Activated T-helper 17 cell treated with anti-CD3 and anti-CD28 coated beads, Interleukin-2, amount 50 U/mL, for 72 hours (primary cell): ENCODE measurements at places on chromosomes 11 and 22.

DNA sequence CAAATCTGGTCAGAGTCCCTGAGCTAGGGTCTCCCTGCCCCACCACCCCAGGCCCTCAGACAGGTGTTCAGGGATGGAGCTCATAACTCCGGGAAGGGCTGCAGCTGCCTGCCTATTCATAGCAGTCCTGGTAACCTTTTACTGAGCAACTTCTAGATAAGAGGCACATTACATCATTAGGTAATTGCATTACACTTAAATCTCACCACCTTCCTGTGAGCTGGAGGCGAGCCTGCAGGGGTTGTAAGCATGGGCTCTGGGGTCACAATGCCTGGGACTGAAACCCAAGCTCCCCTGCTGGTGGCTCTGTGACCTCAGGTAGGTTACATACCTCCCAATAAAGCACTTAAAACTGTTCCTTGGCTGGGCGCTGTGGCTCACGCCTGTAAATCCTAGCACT lies 22.5 kb downstream of the TP53I11 start:
- ATAC-seq: no peak

DNA sequence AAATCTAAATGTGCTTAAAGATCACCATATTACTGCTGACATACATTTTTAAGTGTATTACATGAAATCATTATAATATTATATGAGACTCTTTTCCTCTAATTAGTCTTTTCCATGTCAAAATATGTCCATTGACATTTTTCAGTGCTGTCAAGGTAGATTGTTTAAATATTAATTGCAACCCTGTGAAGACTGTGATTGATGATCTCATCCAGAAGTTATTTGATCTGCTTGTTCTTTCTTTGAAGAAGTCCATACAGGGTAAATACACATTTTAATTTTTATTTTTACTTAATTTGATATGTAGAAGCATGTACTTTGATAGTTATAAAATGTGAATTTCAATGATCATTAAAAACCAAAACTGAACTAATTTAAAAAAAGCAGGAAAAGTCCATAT lies 38.4 kb downstream of the DYNC2H1 start:
- ATAC-seq: no peak

DNA sequence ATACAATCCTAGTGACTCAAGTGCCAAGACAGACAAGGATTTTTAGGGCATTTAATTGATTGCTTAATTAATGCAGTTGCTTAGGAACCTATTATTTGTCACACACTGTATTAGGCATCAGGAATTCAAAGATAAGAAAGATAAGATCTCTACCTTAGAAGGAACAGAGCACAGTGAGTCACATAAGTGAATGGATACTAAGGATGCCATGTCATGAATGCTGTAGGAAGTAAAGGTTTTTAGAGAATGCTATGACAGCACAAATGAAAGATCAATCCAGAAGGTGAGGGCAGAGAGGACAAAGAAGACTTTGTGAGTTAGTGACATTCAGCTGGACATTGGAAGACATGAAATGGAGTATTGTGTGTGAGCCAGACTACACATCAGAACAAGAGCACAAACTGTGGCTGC lies 147.9 kb upstream of the DDI1 start:
- no peak for ATAC-seq

DNA sequence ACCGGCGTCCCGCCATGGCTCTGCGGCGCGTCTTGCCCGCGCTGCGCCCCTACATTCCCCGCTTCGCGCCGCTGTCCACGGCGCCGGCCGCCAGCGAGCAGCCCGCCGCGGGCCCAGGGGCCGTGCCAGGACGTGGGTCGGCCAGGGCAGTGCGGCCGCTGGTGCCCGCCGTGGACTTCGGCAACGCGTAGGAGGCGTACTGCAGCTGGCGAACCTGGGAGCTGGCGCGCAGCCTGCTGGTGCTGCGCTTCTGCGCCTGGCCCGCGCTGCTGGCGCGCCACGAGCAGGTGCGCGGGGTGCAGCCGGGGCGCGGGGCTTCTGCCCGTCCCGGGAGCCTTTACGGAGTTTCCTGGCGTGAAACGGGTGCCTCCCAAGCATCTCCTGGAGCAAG lies 20.1 kb downstream of the DGCR6L start:
- ATAC-seq: peak; percentile 56

- peak; percentile 61 for ATAC-seq
Observed at GRCh38 chr22:38080850-38081635, 2.9 kb downstream of the SLC16A8 start.

DNA sequence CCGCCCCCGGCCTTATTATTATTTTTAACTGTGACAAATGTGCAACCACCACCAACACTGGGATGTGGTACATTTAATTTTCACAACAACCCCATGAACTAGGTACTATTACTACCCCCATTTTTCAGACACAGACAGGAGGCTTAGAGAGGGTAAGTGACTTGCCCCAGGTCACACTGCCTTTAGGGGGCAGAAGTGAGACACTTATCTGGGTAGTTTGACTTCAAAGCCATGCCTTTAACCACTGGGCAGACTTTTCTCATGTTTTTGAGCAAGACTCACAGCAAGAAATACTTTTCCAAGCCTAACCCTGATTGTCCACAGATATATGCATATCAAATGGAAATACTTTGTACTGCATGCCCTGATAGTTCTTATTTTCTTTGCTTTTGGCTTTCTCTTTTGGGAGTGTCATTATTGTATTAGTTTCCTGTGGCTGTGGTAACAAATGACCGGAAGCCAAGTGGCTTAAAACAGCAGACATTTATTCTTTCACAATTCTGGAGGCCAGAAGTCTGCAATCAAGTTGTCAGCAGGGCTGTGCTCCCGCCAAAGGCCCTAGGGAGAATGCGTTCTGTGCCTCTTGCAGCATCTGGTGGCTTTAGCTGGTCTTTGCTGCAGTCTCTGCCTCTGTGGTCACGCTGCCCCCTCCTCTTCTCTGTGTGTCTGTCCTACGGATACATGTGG lies 110.8 kb downstream of the GRIK4 start:
- no peak for ATAC-seq

GRCh38 chr11:28671274-28671673 lies 563.1 kb downstream of the METTL15 start:
- ATAC-seq: no peak

DNA sequence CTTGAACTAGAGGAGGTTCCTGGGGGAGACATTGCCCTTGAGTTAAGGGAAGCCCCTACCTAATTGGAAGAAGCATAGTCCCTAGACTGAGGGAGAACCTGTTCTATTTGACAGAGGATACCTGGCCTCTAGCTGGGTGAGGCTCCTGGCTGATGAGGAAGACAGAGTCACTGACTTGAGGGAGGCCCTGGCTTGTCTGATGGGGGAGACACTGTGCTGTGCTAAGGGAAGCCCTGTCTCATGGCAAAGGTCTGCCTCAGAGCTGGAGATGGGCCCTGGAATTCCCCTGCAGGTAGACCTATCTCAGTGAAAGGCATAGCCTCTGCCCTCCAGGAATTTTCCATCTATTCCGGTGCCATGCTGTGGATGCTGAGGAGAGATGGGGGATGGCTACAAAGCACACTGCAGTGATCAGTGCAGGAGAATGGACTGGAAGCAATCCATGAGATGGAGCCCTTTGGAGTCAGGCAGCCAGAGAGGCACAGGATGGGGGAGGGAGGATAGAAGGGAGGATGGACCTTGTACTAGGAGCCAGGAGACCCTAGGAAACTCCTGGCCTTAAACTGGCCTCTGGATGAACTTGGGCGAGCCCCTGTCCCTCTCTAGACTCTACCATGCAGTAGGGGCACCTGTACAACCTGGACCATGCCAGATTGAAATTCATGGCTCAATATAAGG lies 39.9 kb downstream of the SLCO2B1 start:
- ATAC-seq: no peak

DNA sequence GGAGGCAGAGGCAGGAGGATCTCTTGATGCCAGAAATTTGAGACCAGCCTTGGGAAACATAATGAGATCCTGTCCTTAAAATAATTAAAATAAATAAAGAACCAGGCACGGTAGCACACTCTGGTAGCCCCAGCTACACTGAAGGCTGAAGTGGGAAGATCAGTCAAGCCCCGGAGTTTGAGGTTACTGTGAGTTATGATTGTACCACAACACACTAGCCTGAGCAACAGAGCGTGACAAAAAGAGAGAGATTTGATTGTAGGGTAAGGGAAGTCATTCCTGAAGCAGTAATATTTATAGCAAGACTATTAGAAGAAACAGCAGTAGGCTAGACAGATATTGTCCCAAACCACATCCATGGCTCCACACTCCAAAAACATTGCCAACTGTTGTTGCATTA lies 1408.4 kb upstream of the TENM4 start:
- ATAC-seq: no peak

- no peak for ATAC-seq
Observed at GRCh38 chr11:19979519-19979845, 180.8 kb downstream of the DBX1 start.

DNA sequence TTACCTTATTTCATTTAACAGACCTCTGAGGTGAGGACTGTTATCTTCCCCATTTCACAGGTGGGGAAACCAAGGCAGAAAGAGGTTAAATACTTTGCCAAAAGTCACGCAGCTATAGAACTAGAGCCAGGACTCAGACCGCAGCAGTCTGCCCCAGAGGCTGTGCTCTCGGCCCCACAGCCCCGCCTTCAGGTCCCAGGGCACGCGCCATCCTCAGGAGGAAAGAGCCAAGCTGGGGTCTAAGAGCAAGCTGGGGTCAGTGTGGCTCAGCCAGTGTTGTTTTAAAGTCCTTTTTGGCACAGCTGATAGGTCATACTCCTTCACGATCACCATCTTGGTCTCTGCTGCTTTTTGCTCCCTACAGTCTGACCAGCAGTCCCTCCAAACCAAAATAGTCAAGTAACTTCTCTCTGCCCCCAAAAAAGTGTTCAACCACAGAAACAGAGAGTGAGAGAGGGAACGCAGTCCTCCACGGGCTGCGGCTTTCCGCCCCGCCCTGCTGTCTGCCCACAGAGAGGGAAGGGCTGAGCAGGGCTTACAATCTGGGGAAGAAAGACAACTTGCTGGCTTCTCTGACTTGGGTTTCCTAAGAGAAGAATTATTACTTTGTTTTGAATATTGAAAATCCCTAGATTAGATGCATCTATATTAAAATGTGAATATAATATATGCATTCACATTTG lies 137.2 kb upstream of the OPCML start:
- no peak for ATAC-seq

- no peak for ATAC-seq
Observed at GRCh38 chr11:24082860-24083259, 414.0 kb upstream of the LUZP2 start.

- no peak for ATAC-seq
Observed at GRCh38 chr22:48476577-48476976, 1351.1 kb downstream of the BRD1 start.

- peak; percentile 71 for ATAC-seq
Observed at GRCh38 chr11:74025467-74026166, 16.7 kb upstream of the UCP3 start.

GRCh38 chr22:20440637-20441591 lies 3.3 kb upstream of the SCARF2 start:
- no peak for ATAC-seq

GRCh38 chr22:38753948-38754750 lies 1.6 kb downstream of the SUN2 start:
- peak; percentile 18 for ATAC-seq

DNA sequence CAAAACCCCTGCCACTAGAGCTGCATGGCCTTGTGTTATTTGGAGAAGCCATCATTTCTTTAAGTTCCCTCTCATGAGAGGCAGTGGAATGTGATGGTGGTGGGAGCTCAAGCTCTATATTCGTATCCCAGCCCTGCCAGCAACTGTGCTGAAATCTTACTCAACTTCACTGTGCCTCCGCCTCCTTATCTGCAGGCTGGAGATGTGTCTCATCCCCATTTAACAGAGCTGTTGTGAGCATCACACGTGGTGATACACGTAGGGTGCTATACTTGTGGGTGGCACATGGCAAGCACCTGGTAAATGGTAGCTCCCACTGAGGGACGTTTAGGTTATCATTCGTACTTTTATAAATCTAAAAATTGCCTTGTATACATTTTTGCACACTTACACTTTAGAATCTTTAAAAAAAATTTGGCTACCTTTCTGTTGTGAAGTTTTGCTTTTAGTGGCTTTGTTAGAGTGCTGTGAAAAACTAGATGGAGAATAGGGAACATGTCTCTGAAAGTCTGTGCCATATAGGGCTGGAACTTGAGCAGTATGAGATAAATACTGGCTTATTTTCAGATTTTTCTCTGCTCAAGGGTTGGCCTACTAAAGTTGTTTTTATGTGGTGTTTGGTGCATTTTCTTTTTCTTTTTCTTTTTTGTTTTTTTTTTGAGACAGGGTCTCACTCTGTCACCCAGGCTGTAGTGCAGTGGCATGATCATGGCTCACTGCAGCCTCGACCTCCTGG lies 23.2 kb downstream of the TNRC6B start:
- ATAC-seq: no peak

DNA sequence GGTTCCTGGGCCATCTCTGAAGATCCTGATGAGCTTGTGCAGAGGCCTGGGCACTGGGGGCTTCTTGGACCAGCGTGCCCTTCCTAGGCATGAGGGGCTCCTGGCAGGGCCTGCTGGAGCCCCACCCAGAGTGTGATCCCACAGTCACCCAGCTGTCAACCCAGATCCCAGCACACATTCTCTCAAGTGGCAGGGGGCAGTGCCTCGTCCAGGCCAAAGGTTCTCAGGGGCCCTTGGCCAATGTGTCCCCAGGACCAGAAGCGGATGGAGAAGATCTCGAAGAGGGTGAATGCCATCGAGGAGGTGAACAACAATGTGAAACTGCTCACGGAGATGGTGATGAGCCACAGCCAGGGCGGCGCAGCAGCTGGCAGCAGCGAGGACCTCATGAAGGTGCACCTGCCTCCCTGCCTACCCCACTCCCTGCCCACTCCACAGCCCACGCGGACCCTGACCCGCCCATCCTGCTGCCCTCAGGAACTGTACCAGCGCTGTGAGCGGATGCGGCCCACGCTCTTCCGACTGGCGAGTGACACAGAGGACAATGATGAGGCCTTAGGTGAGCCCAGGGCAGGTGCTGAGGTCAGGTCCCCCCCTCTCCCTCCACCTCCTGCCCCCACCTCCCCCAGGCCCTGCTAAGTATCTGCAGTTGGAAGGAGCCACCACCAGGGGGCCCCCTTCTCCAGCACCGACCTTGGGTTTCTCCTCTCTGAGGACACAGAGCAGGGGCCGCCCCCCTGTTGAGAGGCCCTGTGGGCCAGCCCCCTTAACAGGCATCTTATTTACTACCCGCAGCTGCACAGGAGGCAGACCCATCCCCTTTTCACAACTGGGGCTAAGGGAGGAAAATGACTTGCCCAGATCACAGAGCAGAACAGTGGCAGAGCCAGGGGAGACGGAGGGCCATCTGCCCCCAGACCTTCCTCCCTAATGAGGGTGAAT lies 14.7 kb downstream of the GGA1 start:
- ATAC-seq: peak; percentile 80

DNA sequence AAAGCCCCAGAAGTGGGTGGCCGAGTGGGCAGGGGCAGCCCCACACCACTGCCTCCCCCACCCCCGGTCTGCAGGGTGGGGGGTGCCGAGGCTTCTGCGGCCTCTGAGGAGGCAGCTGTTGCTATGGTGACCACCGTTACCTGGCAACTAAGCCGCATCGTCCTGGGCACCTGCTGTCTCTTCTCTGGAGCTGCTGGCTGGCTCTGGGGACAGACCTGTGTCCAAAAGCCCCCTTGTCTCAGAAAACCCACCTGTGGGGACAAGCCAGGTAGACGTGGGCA lies 79.9 kb upstream of the PRR5 start:
- ATAC-seq: no peak

GRCh38 chr11:133064152-133064877 lies 468.0 kb downstream of the OPCML start:
- peak; percentile 14 for ATAC-seq

- ATAC-seq: no peak
Observed at GRCh38 chr11:100777103-100777502, 90.0 kb downstream of the ARHGAP42 start.
